ENCODE measurements at places on chromosomes 4 and X. TPM values are rescaled to one million over a fixed set of nuclear protein-coding genes. Genes with fewer than 3 reads are reported as not detected.

The FBXW7 gene
- total RNA-seq: 30.7 TPM

The ADH6 gene
- not detected for total RNA-seq

The MAGEA6 gene
- total RNA-seq: not detected

The STAP1 gene
- total RNA-seq: not detected

The EBP gene
- total RNA-seq: 21.1 TPM

The STBD1 gene
- 6.7 TPM for total RNA-seq

The KIAA1210 gene
- not detected for total RNA-seq

DNA sequence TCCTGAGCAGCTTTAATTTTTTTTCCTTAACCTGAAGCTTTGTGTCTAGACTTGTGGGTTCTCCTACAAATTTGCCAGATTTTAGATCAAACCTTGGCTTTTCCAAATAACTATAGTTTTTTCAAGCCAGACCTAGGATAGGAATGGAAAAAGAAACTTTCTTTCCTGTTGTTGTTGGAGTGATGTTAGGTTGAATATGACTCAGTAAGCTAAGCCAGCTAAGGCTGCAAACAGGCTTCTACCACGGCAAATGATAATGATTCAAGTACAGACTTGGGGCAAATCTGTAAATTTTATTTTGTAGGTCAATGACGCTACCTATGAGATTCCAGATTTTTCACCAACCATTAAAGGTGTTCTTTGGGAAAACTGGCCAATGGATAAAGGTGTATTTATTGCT, 45.6 kb downstream of the WDR19 start:
- H3K27me3 ChIP-seq: no peaks in the 10 kb centered on the region
- peaks cover 6% of the 10 kb centered on the region for H3K36me3 ChIP-seq
- H3K4me1 ChIP-seq: no peaks in the 10 kb centered on the region
- no peak overlapping the region for H3K4me3 ChIP-seq

DNA sequence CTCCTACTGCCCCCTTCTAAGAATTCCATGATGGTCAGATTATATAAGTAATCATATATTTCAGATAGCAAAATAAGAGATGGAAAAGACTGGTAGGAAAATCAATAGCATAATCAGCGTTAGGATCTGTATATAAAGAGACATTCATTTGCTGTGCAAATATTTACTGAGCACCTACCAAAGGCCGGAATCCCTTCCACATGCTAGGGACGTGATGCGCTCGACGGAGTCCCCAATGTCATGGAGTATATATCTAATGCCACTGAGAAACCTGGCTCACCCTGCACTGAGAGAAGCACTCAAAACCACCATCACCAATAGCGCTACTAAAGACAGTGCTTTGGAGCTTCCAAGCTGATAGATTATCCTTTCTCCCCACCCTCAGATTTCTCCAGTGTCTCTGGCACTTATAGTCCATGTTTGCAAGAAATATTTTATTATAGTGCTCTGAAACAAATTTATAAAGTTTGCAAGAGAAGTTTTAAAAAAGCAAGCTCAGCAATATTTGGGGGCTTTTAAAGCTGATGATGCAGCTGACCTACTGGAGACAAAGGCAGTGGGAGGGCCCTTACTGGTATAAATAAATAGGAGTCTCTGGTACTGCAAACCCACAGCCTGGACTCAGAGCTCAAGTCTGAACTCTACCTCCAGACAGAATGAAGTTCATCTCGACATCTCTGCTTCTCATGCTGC, at the start of gene CXCL13:
TSS of gene CXCL13 (plus strand) at position 611 of the 693 bp plus-strand sequence. CDS start at position 657, 46 bp downstream.
- no peak for DNase-seq
- peaks cover 90% of the 10 kb centered on the region for H3K27me3 ChIP-seq
- H3K4me1 ChIP-seq: no peaks in the 10 kb centered on the region
- no peaks in the 10 kb centered on the region for H3K36me3 ChIP-seq
- H3K27ac ChIP-seq: no peak within 1 kb of the TSS

DNA sequence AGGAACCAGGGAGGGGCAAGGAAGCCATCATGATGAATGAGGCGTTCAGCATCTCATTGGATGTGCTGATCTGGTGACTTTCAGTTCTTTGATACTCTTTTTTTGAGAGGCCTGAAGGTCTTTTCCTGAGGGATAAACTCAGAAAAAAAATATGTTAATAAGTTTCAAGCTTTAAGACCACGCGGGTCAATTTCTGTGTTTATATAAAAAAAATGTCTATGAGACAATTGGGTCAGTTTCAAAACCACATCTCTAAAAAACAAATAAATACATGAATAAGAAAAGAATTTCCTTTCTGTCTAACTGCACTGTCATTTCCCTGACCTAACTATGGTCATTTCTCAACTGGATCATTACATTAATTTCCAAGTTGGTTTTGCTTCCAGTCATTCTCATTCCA, 62.6 kb downstream of the TRIML1 start:
- H3K36me3 ChIP-seq: no peaks in the 10 kb centered on the region
- no peak overlapping the region for H3K27ac ChIP-seq
- no peak overlapping the region for H3K4me3 ChIP-seq
- no peaks in the 10 kb centered on the region for H3K27me3 ChIP-seq

- H3K27ac ChIP-seq: no peak overlapping the region
- no peaks in the 10 kb centered on the region for H3K36me3 ChIP-seq
- H3K4me1 ChIP-seq: no peaks in the 10 kb centered on the region
- no peak for DNase-seq
Observed at GRCh38 chr4:157838366-157838765, 334.5 kb downstream of the GASK1B start.

DNA sequence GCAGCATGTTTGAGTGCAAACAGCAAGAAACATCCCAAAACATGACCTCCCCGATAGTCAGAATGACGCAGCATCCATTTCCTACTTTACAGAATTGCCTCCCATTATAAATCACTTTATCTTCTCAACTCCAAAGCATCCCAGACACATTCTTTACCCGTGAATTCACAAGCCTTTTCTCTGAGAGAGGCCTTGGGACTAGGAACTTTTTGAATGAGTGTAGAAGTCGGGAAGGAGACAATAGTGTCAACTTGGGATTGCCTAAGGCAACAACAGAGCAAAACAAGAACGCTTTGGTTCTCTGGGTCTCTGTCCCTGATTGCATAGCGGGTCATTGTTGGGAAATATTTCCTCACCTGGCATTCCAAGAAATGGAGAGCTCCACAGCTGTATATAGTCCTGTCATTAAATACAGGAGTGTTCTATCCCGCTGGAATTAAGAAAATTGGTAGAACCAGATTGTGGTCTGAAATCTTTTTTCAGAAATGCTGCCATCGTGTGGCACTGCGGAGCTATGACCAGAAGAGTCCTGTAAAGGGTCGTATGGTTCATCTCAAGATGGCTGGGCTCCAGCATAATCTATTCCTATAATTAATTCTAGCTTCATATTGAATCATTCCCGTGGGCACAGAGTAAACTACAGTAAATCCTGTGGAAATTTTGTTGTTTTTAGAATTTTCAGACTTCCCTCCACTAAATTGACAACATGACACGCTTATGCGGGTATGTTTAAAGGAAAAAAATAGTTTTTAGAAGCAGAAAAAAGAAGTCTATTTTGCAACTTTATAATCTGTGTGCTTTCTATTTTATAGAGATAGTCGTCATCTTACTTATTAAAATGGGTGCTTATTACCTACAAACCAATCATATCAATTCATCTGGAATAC, 2.0 kb upstream of the SPP1 start:
- H3K36me3 ChIP-seq: no peaks in the 10 kb centered on the region
- H3K27me3 ChIP-seq: peaks cover 8% of the 10 kb centered on the region
- H3K4me3 ChIP-seq: peak overlapping the region; percentile 57

DNA sequence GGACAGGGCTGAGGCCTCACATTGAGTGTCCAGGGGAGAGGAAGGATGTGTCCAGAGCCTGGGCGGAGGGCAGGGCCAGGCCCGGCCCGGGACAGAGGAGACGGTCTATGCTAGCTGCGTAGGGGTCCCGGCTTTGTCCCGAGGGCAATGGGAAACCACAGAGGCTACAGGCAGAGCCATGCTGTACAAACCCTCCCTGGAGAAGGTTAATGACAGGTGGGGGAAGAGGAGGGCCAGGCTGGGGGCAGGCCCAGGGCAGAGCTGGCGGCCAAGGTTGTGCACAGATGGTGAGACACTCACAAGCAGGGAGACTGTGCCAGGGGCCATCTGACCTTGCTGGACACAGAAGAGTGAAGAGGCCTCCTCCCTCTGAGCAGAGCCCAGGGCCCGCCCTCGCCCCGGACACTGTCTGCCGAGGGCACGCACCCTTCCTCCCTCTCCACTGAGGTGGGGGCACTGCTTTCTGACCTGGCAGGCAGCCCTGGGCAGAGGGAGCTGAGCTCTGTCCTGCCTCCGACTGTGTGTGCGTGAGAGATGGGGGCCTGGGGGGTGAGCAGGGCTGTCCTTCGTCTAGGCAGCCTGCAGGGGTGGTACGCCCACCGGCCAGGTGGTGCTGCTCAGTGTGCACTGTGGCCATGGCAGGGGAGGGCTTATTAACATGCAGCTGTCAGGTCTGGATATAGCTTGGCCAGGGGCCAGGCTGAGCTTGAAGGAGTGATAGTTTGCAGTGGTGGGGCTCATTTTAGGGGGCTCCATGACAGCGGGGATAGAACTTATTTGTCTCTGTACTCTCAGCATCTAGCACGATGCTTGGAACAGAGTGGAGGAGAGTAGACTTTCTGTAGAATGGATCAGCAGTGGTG, 75.7 kb upstream of the LRPAP1 start:
- no peak overlapping the region for H3K4me3 ChIP-seq
- H3K27me3 ChIP-seq: no peaks in the 10 kb centered on the region
- no peaks in the 10 kb centered on the region for H3K4me1 ChIP-seq
- no peak overlapping the region for H3K27ac ChIP-seq
- no peak for DNase-seq

- H3K4me3 ChIP-seq: no peak overlapping the region
- no peak for DNase-seq
- no peaks in the 10 kb centered on the region for H3K4me1 ChIP-seq
- no peaks in the 10 kb centered on the region for H3K27me3 ChIP-seq
Observed at GRCh38 chrX:155246748-155247147, 17.5 kb downstream of the RAB39B start.

GRCh38 chrX:153628129-153628528, 18.9 kb upstream of the DUSP9 start:
- no peaks in the 10 kb centered on the region for H3K36me3 ChIP-seq
- no peaks in the 10 kb centered on the region for H3K27me3 ChIP-seq
- DNase-seq: no peak
- H3K4me1 ChIP-seq: no peaks in the 10 kb centered on the region
- H3K4me3 ChIP-seq: no peak overlapping the region
- no peak overlapping the region for H3K27ac ChIP-seq

Measured in GM23248 (cell line).